NCI-H1436 treated with DMSO at 0.1 percent for 48 hours (cell line): ENCODE measurements at places on chromosomes 5 and 9.

- no peak for DNase-seq
These were observed 23.7 kb downstream of the TRAF1 start for GRCh38 chr9:120902569-120903535.

- DNase-seq, result no peak
These were observed 29.3 kb upstream of the CLPTM1L start for GRCh38 chr5:1374030-1374678.

- DNase-seq, result no peak
These were observed 79.3 kb upstream of the SH3PXD2B start for GRCh38 chr5:172533399-172534228.

GRCh38 chr9:17532461-17532860 lies 46.4 kb upstream of the SH3GL2 start:
- DNase-seq, result no peak

- DNase-seq, result no peak
These were observed 421.8 kb downstream of the ACTL7B start for GRCh38 chr9:108434036-108434435.
